Right forelimb (tissue), 1 donor: ENCODE measurements at places on chromosomes 1 and 21.
A peak's percentile ranks its signal among the peaks of the same experiment; 100 is the strongest.

DNA sequence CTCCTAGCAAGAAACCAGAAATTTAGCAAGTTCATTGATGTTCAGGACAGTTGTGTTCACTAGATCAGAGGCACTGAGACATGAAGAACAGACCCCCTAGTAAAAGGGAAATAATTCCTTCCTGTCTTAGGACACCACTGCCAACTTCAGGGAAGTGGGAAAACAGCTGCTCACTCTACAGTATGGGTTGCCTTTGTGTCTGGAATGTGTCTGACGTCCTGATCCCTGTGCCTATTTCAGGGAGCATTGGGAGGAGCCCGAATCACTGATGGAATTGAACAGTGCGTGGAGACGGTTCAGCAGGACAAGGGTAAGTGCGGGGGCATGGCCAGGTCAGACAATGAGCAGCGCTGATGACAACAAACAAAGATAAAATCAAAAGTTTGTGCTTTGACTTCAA is 21.0 kb downstream of the S100A11 start:
- DNase-seq = no peak

DNA sequence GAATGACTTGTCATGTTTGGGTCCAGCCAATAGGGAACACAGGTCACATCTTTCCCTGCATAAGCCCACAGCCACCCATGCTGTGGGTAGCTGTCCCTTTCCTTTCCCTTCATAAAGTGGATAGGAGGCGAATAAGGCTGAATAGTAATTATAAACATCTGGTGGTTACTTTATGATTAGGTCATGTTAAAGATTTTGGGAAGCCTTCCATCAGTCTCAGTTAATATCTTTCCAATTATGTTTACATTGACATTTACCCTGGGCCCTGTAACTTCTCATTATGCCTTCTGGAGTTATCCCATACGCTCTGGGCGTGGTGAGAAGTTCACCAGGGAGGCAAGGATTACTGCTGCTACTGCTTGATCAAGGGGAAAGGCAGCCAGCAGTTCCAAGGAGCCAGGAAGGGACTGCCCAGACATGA is 197.2 kb downstream of the HLX start:
- DNase-seq = no peak

DNA sequence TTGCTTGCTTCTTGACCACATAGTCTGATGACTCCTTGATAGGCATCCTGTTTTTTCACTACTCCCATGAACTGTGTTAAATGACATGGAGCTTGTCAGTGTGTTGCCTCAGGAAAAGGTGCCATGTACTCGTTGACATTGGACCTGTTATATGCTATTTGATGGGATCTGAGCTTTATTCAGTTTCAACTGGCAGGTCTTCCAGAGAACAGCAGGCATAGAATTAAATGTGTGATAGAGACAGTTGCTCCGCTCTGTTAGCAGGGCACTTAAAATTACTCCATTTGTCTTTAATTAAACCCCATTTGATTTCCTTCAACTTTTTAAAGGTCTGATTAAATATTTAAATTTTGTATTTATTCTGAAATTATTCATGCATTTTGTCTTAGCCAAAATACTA is 189.7 kb upstream of the ADGRL4 start:
- no peak for DNase-seq

DNA sequence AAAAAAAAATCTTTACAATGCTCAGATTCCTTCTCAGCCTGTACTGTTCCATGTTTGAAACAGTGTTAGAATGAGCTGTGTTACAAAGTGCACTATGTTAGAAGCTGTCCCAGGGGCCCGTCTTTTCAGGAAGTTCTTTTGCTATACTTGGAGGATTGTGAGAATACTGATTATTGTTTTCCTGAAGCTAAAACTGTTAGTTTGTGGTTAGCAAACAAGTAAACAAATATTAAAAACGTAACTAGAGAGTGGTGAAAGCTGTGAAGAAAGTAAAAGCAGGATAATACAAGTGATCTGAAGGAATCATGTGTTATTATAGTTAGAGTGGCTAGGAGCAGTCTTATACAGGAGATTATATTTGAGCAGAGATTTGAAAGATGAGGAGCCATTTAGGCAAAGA is 35.6 kb downstream of the CAMSAP2 start:
- DNase-seq = no peak

DNA sequence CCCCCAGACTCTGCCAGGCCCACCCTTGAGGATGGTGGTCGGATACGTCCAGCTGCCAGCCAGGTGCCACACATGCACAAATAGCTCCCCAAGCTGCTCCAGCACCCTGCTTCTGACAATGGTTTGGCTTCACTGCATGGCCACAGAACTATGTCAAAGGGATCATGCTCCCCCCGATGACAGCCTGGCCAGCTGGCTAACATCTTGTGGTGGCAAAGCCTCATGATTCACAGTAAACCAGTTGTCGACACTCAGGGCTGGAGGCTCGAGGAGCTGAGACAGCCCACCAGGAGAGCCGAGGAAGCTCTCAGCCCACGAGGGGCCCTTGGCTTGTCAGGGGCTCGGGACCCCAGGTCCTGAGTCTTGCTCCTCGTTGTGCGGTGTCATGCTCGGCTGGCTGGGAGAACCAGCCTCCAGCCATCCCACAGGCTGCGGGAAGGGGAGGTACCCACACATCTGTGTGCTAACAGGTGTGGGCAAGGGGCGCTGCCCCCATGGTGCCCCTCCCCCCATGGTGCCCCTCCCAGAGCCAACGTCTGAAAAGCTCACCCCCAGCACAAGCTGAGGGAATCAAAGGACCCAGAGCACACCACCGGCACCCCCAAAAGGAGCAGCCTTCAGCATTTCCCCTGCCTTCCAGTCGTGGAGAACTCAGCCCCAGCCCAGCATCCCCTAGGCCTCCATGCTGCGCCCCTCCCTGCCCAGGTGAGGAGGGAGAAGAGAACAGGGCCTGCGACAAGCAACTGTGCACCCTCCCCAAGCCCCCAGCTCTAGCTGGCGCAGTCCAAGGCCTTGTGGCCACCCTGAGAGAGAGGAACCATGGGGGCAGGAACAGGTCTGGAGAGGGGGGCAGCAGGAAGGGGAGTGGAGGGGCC is 41.2 kb downstream of the KIF21B start:
- DNase-seq = no peak

DNA sequence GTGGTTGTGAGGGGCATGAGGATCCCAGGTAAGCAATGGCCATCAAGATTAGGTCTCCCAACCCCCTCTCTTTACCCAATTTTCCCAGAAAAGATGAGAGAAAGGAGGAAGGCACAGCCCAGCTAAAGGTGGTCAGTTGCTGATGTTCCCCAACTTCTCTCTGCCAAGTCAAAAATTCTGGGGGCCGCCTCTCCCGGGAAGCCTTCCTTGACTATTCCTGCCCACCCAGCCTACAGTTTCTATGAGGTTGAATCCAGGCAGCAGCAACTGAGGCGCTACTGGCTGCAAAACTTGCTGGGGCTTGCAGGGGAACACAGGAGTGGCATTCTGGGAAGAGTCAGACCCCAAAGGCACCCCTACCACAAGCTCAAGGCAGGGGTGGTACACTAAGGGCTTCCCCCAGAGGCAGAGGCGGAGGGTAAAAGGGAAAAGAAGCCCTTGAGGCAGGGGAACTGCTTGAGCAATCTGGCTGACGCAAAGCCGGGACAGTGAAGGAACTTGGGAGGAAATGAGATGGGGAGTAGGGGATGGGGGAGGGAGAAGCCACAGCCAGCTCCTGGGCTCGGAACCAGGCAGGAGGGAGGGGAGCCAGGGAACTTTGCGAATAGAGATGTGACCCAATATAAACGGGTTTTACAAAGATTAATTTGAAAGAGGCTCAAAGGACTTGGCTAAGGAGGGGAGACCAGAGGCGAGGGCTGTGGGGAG is 31.2 kb downstream of the SDC3 start:
- peak; percentile 73 for DNase-seq

GRCh38 chr1:45355683-45356082 is 15.4 kb upstream of the MUTYH start:
- DNase-seq = no peak

- no peak for DNase-seq
These were observed 68.2 kb downstream of the RNF187 start for GRCh38 chr1:228555074-228555994.

DNA sequence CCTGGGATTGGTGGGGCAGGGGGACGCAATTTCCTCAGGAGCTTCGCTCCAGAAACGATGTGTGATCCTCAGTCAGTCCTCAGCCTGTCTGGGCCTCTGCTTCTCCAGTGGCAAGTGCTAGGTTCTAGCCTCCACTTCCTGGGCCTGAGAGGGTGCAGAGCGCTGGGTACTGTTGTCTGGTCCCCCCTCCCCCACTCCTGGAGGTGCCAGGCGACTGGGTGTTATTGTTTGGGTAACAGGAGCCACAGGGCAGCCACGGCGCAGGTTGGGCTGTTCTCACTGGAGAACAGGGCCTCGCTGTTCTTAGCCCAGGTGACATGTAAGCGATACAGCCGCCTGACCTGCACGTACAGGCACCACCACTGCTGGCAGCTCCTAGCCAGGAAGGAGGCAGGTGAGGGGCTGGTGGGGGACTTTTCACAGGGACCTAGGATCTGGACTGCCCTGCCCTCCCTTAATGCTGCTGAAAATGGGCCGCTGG is 2.1 kb downstream of the RPS6KA1 start:
- no peak for DNase-seq

DNA sequence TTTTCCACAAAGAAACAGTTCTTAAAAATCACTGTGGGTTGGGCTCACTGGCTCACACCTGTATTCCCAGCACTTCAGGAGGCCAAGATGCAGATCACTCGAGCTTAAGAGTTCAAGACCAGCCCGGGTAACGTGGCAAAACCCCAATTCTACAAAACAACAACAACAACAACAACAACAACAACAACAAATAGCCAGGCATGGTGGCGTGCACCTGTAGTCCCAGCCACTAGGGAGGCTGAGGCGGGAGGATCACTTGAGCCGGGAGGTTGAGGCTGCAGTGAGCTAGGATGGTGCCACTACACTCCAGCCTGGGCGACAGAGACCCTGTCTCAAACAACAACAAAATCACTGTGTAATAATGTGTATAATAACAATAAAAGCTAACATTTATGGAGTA is 40.8 kb downstream of the CDCP2 start:
- DNase-seq = peak; percentile 1

GRCh38 chr21:42619166-42619565 is 34.3 kb upstream of the PDE9A start:
- no peak for DNase-seq

- no peak for DNase-seq
These were observed 72.0 kb downstream of the ST6GALNAC5 start for GRCh38 chr1:76939050-76939816.

DNA sequence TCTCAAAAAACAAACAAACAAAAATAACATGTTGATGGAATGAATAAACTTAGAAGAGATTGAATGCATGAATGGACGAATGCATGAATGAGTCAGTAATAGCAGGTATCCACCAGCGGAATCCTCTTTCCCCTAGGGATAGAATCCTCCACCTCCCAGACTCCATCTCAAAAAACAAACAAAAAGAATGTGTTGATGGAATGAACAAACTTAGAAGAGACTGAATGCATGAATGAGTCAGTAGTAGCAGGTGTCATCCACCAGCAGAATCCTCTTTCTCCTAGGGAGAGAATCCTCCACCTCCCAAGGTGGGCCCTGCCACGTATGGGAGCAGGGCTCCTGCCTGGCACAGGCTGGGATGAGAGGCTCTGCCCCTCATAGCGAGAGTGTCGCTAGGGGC is 26.8 kb upstream of the RNF19B start:
- no peak for DNase-seq

GRCh38 chr1:200346700-200347099 is 63.1 kb downstream of the ZNF281 start:
- no peak for DNase-seq

- no peak for DNase-seq
These were observed 52.5 kb downstream of the DISC1 start for GRCh38 chr1:231679109-231679508.

GRCh38 chr1:76254104-76255030 is 179.8 kb downstream of the ST6GALNAC3 start:
- DNase-seq = no peak

DNA sequence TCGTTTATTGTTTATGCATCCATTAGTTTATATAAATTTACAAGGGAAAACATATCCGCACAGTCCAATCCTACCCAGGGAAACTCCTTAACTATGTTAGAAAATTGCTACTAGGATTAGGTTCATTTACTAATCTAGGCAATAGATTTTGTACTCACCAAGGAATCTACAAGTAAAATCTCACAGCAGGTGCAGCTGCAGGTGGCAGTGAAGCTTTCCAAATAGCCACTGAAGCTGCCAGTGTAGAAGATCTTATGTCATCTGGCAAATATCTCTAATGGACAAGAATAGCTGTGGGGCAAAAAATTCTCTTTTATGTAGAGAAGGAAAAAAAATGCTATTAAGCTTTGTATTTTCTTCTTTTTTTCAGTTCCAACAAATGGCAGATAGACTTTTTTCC is 963.4 kb upstream of the ADGRL4 start:
- DNase-seq = no peak

GRCh38 chr1:12052997-12053686 is 10.0 kb upstream of the TNFRSF8 start:
- DNase-seq = peak; percentile 69

DNA sequence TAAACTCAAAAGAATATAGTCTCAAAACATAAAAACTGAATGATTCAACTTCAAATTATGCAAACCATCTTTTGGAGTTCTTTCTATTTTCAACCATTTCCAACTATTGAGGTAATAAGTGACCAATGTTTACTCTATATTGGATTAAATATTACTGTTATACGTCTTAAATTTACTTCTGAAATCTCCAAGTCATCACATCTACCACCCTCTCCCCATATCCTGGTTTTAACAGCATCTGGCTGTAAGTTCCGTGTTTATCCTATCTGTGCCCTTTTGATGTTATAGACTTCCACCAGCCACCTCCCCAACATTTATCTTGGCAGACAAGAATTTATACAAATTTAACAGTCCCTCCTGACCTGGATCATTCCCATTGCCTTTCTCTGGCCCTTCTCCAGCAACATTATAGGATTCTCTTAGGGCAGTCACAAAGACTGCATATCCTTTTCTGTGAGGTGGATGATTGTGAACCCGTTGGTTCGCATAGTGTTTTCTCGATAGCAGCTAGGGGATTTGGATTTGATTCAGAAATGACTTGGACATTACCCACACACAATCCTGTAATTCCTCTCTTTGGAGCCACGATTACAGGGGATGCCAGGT is 313.4 kb upstream of the FMN2 start:
- no peak for DNase-seq

GRCh38 chr1:3038571-3039181 is 17.4 kb downstream of the ACTRT2 start:
- no peak for DNase-seq

- no peak for DNase-seq
These were observed 6.7 kb upstream of the TSPEAR start for GRCh38 chr21:44718093-44718492.

DNA sequence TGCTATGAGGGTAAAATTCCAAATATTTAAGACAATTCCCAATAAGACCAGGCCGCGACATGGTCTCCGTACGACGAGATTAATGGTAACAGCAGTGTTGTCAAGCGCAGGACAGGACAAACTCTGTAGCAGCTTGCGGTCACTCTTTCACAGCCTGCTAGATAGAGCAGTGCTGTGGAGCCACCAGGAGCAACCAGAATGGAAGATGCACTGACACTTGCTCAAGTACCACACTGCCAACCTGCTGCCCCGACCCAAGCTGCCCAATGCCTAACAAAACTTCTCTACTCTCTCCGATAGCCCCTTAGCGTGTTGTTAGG is 636 bp downstream of the WARS2 start:
- no peak for DNase-seq

GRCh38 chr1:34650090-34650489 is 104.8 kb upstream of the GJB5 start:
- DNase-seq = no peak

GRCh38 chr1:19620786-19621185 is 23.3 kb upstream of the NBL1 start:
- no peak for DNase-seq
